ENCODE measurements at places on chromosomes 5 and 9.

DNA sequence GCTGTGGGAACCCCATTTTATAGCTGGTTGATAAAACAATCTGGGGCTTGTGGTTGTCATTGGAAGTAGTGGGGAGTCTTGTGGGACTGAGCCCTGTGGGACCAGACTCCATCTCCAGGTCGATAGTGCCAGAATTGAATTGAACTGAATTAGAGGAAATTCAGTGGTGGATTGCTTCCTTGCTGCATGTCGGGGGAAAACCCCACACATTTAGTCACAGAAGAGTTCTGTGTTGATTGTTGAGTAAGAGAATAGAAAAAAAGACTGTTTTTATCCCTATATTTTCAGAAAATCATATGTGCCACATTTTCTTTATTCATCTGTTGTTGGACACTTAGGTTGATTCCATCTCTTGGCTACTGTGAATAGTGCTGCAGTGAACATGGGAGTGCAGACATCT, 209.7 kb downstream of the ARHGEF28 start:
- no peak for DNase-seq

GRCh38 chr5:151295791-151296477, 7.6 kb downstream of the SLC36A3 start:
- DNase-seq = no peak

- DNase-seq = peak; percentile 86
These were observed 613 bp downstream of the ZBTB5 start for GRCh38 chr9:37464426-37465248.

DNA sequence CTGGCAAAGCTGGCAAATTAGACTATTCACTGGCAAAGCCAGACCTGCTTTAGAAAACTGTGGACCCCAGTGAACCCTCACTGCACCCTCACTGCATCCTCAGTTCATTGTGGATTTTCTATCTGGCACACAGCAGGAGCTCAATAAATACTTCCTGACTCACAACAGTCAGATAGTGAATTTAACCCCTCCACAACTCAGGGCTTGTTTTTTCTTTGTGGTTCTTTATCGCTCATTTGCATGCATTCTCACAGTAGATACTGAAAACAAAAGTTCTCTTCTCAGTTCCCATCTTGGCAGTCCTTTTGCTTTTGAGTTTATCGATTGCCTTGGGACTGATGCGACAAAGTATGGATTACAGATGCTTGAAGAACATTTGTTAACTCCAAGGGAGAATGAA, 99.8 kb downstream of the ACTL7B start:
- no peak for DNase-seq

DNA sequence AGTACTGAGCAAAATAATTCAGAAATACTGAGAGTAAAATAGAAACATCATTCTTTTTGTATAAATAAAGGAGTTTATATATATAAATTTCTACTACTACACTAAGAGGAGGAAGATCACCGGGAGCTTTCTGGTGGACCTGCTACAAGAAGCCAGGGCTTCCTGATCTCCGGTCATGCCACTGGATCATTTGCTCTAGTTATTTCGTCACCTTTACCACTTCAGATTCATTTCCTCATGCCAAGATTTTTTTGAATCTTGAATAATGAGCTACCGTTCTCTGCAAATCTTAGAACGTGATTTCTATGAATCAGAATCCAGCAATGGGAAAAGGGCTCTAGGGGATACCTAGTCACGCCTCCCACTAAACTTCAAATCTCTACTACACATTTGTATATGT, 51.9 kb upstream of the TBC1D9B start:
- DNase-seq = no peak

DNA sequence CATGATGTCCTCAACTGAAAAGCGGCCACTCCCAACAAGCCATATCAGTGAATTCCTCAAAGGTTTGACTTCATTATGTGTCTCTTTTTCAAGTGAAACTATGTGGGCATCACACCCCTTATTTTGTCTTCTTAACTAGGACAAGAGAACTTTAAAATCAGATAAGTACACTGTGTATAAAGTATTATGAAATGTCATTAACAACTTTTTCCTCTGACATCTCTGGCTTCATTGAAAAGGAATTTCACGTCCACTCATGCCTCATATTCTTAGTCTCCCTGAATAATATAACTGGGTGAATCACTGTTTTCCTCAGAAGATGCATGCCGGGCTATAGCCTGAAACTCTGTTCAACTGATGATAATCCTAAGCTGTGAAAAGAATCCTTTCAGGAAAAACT, 415.8 kb downstream of the ACTL7B start:
- DNase-seq = no peak

DNA sequence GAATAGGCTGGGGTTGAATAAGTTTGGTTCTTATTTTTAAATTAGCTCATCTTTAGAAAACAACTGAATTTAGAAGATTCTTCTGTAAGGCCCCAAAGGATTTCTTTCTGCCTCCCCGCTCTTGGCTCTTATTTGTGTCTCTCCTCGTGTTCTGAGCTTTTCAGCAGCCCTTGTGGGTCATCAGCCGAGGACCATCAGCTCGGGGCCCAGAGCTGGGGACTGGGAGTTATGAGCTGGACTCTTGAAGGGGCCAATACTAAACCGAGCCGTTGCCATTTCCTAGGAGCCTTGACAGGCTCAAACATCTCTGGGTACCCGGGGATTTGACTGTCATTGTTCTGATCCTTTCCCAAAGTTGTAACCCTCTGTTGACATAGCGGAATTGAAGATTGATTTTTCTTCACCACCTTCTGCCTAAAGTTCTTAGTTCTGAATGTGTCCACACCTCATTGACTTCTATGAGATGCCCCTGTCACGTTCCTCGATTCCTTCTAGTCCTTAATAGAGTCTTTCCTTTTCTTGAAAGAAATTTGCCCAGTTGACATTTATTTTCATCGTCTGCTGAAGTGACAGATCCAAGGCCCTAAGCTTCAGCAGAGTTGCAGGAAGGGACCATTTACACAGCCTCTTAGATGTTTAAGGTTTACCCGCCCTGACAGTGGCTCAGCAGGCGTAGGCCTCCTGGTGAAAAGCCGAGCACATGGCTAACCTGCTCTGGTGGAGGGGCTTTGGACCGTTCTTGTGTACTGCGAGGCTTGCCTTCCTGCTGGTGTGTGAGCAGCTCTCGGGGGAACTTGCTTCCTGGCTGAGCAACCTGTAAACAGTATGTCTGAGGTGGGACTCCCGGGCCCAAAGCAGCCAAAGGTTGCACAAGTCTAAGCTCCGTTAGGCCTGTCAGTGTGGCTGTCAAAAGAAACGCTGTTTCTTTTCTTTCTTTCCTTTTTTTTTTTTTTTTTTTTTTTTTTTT, 24.0 kb downstream of the ABL1 start:
- DNase-seq = no peak

- no peak for DNase-seq
These were observed 24.8 kb upstream of the PDCD1LG2 start for GRCh38 chr9:5485378-5486085.

DNA sequence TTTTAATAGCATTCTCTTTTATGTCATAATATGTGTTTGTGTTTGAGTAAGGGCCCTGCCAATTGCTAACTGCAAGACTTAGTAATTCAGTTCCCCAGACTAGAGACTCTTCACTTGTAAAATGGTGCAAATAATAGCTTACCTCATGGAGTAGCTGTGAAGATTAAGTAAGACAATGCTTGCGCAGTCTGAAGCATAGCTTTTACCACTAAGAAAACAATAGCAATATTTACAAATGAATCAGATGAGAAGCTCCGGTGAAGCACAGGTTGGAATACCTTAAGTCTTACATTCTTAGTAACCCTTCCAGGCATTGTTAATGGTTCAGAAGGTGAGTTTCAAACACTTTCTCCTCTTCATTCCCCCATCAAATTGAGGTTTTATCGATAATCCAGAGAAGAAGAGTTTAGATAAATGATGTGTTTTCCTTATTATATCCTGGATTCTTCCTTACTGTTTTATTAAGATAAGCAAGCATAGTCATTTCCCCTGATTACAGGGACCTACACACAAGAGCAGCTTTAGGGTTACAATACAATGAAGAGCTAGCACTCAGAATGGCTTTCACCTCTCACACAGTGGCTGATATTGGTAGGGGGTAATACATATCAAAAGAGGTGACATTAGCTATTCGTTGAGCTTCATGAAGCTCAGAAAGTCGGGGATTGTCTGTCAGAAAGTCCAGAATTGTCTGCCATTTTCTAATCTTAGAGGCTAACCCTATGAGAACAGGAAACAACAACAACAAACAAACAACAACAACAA, 96.4 kb upstream of the EDIL3 start:
- DNase-seq = no peak

- no peak for DNase-seq
These were observed 980.1 kb upstream of the WWC1 start for GRCh38 chr5:167311340-167311739.

- no peak for DNase-seq
These were observed 80.8 kb downstream of the LMNB1 start for GRCh38 chr5:126857472-126858410.

- peak; percentile 46 for DNase-seq
These were observed 8.4 kb downstream of the LHX3 start for GRCh38 chr9:136196404-136197083.

DNA sequence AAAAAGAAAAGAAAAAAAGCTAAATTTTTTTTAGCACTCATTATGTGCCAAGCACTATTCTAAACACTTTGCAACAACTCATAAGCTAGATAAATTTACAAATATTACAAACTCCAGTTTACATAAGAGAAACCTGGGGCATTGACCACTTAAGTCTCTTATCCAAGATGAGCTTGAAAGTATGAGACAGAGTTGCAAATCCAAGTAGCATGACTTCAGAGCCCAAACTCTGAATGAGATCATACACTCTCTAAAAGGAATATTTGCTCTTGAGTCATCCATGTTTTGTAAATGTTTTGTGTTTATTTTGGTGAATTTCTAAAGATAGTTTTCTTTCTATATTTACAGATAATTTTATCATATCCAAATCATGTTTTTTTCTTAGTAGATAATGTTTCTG, 4.0 kb upstream of the SHOC1 start:
- no peak for DNase-seq

- no peak for DNase-seq
These were observed 2.9 kb downstream of the NRARP start for GRCh38 chr9:137299203-137299565.

DNA sequence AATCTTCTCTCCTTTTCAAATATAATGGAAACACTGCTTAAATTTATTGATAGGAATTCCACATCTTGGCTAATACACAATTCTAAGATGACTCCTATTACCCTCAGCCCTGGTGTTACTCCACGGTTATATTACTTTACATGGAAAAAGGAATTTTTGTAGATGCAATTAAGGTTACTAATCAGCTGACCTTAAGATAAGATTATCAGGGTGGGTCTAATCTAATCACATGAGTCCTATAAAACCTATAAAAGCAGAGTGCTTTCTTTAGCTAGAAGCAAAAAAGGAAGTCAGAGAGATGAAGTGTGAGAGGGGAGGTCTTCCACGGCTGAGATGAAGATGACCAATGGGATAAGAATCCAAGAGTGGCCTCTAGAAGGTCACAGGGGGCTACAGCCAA, 268.6 kb downstream of the PDE4D start:
- no peak for DNase-seq

DNA sequence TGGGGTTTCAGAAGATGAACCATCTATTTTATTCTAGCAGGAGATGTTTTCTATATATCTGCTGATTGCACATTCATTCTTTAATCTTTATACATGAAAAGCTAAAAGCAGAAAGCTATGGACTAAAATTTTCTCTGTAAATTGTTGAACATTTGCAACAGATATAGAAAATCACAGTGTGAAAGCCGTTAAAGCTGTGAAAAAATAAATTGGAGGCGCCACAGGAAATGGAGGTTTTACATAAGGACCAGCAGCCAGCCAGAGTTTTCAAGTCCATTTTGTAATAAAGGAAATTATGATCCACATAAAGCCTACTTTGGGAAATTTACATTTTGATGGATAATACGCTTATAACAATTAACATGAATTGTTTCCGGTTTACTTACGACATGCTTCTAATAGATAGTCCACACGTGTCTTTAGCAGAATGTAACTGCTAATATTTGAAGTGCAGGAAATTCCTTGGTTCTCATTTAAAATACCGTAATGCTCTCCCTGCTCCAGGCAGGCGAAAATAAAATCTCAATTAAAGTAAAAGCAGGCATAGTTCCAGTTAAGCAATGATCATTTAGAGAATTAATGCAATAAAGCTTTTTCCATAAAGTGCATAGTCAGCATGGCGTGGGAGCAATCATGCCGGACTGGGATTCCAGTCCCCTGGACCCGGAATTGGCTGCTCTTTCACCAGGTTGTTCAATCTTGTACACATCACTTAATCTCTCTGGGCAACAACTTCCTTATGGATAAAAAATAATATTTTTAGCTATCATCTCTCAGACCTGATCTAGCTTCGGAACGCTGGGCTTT, 445.4 kb downstream of the ZNF608 start:
- no peak for DNase-seq

GRCh38 chr5:33939556-33940262, 3.5 kb downstream of the RXFP3 start:
- no peak for DNase-seq

- no peak for DNase-seq
These were observed 449.3 kb downstream of the PRR16 start for GRCh38 chr5:120913396-120913795.

DNA sequence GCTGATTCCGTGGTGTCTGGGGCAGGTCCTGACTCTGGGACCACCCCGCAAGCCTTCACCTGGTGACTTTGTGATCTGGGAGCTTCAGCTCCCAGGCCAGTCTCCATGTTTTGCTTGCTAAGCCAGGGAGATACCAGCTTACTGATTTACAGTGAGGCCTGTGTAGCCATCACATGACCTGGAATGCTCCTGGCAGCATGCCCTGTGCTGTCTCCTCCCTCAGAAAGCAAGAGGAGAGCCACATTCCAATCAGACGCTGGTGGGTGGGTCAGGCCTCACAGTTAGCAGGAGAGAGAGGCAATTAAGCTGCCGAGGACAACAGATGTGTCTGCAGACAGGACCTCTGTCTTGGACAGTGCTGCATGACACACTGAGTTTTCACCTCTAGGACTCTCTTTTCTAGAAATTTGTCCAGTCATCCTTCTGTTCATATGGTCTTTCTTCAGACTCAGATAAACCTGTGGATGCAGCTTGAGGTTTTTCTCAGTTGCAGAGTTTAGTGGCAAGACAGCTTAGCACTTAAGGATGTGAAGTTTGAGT, 24.4 kb upstream of the GRPEL2 start:
- DNase-seq = no peak

GRCh38 chr5:4625206-4625896, 514.8 kb upstream of the ADAMTS16 start:
- peak; percentile 97 for DNase-seq

GRCh38 chr9:100346836-100347235, 5.9 kb downstream of the TEX10 start:
- no peak for DNase-seq

- DNase-seq = no peak
These were observed 169.6 kb upstream of the GNA14 start for GRCh38 chr9:77817590-77818311.

Measured in NAMALWA (cell line).